Hippocampal formation (tissue), 2 donors: ENCODE measurements at places on chromosomes 2 and 18.

- no peak for DNase-seq
Measured at GRCh38 chr2:136377423-136378382, 259.8 kb upstream of the CXCR4 start.

DNA sequence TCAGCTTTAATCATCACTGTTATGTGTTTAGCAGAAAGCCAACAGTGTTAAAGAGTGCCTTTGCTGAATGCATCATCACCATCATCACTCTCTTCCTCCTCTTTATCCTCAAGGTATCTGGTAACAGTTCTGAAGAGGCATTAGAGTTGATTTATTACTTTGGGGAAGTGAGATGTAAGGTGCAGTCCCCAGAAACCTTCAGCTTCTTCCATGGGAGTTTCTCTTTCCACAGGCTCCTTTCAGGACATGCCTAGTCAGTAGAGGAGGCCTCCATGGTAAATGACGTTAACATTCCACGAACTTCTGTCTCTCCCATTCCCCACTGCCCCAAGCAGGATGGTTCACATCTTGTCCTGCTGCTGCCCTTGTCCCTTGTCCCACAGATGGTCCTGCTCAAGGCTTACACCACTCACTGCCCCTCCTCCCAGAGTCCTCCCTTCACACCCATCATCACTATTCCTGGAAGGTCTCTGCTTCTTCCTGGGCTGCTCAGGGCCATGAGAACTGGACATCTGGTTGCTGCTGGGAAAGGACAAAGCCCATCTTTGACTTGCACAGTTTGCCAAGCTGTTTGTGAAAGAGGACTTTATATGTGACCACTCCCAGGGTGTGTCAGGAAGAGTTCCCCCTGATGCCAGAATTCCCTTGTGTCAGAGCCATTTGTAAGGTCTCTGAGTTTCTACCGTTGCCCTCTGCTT, 5.3 kb upstream of the REG1A start:
- DNase-seq, result no peak

GRCh38 chr2:170711196-170711773, 3.9 kb upstream of the SP5 start:
- DNase-seq, result no peak

DNA sequence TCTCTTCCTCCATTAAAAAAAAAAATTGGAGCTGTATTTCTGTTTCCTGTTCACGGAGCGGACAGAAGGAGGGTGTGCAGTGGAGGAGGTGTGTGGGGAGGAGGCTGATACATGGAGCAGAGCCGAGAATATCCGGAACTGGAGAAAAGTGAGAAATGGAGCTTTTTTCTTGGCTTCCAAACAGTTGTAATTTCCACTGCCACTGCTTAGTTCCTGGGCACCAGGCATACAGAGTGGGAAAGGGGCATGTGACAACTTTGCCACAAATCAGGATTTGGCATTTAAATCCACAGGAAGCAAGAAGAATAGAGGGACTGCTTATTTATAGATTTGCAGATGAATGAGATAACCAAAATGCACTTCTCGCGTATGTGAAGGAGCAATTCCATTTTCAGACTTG, 71.2 kb downstream of the BCL11A start:
- DNase-seq, result peak; percentile 40

DNA sequence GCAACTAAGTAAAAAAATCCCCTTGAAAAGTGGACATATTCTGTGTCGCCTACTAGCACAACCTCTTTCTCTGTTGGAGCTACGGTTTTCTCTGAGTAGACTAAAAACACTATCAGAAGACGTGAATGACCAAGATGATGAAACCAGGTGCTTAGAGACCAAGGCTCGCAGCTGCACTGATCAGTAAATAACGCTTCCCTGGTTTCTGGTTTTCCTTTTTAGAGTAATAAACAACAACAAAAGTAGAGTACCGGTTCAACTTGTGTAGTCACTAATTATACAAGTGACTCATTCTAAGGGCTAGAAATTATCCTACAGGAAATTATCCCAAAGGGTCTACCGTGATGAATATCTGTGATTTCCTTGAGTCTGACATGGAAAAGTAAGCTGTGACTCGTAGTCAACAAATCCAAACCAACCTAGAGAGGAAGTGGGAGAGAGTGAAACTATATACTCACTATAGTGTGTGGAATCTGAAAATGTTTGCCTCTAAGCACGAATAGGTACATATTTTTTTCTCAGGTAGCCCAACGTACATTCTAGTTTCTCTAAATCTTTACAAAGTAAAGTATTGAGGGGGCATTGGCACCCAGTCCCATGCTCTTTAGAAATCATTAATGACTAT, 17.8 kb downstream of the RASGRP3 start:
- no peak for DNase-seq

GRCh38 chr2:214628091-214628490, 181.4 kb downstream of the BARD1 start:
- DNase-seq, result no peak

DNA sequence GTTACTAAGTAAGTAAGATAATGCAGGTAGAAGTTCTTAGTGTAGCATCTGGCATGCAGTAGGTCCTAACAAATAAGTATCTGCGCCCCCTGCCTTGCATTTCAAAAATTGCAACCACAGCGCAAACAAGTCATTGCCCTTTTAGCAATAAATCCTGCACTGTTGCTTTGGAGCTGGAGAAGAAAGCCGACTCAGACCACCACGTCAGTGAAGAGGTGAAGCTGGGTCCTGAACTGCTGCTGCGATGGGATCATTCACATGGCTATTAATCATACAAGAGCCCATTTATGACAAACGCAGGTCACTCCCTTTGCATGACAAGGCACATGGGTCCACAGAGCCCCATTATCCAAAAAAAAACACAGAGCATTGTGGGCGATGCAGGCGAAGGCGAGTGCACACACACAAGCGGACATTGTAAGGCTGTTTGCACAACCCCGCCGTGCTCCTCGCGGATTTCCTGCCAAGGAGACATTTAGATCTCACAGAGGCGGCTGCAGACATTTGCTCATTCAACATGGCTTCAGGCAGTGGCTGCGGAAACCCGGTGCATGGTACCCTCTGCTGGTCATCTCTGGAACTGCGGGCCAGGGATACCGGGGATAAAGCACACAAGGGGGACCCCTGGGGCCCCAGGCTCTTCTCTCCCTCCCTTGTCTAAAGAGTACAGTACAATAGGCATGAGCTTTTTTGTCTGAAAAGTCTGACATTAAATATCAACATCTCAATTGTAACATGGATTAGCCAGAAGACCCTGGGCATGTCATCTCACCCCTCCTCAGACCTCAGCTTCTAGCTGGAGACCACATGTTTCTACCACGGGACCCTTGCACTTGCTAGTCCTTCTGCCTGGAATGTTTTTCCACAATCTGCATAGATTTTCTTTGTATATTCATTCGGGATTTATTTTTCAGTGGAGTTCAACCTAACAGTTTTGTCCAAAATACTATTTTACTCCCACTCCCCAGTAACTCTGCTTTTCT, 56.7 kb downstream of the CYRIA start:
- DNase-seq, result peak; percentile 81

DNA sequence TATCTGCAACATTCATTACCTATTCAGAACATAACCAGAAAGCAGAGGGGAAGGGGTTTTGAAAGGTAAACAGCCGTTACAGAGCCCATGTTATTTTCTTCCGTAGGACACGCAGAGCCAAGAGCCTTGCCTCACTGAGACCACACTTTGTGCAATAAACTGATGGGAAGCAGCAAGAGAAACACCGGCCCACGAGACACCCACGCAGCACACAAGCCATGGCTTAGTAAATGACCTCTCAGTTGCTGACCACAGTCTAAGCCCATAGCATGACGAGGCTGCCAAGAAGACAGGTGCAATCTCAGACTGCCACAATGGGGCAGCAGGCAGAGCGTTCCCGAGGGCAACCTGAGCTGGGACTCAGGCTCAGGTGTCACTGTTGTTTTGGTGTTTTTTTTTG, 59.6 kb downstream of the CABYR start:
- DNase-seq, result no peak

GRCh38 chr2:71129114-71129901, 721 bp downstream of the MCEE start:
- DNase-seq, result no peak

- DNase-seq, result no peak
Measured at GRCh38 chr2:974054-974453, 23.4 kb downstream of the SNTG2 start.

DNA sequence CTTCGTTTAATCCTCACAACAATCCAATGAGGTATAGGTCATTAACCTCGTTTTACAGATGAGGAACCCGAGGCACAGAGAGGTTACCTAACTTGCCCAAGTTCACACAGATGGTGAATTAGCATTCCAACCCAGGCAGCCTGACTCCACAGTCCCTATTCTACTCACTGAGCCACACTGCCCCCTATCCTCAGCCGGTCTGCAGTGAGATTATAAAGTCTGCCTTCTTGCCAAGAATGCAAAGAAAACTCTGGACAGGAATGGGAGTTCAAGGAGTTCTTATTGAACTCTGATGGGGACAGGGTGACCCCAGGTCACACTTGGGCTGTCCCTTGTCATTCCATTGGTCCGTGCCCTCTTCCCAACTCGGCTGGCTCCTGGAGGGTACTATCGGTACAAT, 118.1 kb upstream of the MSH6 start:
- DNase-seq, result no peak

- peak; percentile 1 for DNase-seq
Measured at GRCh38 chr2:135258193-135258592, 206.1 kb downstream of the RAB3GAP1 start.

DNA sequence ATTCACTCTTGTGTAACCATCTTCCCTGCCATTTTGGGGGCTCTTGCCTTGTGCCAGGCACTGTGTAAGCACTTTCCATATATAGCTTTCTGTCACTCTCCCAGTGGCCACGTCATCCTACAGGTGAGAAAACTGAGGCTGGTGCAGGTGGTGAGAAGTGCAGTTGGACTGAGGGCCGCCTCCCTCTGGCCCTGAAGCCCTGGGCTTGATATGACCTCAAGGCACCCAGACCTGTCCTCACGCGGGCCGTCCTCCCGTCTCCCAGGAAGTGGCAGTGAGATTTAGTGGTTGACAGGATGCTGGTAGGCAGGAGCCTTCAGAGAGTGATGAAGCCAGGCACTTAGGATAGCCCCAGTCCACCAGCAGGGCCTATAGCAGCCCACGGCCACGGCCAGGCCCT, 30.5 kb downstream of the MAL start:
- no peak for DNase-seq

DNA sequence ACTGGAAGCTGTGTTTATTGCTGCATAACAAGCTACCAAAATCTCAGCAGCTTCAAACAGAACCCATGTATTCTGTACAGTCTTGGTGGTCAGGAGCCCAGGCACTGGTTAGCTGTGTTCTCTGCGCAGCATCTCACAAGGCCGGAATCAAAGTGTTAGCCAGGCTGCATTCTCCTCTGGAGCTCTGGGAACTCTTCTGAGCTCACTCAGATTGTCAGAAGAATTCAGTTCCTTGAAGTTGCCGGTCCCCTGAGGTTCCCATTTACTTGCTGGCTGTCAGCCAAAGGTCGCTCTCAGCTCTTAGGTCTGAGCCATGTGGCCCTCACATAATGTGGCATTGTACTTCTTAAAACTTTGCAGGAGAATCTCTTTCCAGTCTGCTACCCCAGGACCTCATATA, 123.6 kb upstream of the SMIM21 start:
- no peak for DNase-seq

DNA sequence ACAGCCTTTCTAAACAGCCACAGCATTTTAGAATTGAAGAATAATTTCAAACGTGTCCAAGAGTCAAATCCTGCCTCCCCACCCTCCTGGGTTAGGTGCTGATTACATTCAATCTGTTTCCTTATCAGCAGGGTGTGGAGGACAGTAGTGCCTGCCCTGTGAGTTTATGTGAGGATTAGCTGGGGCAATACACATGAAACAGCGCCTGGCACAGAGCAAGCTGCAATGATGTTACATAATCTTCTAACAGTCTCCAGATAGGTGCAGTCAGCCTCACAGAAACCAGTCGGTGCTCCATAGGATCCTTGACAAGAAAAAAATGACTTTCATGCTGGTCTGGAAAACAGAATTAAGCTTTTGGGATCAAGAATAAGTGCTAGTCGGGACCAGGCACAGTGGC, 91.7 kb upstream of the ITGA6 start:
- no peak for DNase-seq

GRCh38 chr2:120301284-120301683, 44.7 kb upstream of the INHBB start:
- DNase-seq, result no peak

GRCh38 chr2:42268528-42269151, 92.4 kb downstream of the COX7A2L start:
- DNase-seq, result no peak

DNA sequence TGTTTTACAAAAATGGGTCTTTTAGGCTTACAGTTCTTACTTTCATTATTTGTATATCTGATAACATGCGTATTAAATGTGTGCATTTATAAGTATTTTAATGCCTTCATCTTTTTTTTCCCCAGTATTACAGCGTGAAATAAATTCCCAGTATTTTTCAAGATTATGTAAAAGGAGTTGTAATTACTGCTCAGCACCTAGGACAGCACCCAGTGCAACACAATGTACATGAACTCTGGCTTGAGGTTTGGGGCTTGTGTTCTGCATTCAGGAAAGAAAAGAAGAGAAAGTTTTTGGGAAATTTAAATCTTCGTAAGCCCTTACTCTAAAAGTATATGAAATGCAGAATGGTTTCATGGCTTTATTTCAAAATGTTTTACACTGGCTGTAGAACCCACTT, 16.7 kb downstream of the ZNF638 start:
- no peak for DNase-seq

GRCh38 chr2:197306024-197306695, 4.4 kb downstream of the ANKRD44 start:
- no peak for DNase-seq

GRCh38 chr2:121866789-121867188, 111.3 kb downstream of the TSN start:
- no peak for DNase-seq

DNA sequence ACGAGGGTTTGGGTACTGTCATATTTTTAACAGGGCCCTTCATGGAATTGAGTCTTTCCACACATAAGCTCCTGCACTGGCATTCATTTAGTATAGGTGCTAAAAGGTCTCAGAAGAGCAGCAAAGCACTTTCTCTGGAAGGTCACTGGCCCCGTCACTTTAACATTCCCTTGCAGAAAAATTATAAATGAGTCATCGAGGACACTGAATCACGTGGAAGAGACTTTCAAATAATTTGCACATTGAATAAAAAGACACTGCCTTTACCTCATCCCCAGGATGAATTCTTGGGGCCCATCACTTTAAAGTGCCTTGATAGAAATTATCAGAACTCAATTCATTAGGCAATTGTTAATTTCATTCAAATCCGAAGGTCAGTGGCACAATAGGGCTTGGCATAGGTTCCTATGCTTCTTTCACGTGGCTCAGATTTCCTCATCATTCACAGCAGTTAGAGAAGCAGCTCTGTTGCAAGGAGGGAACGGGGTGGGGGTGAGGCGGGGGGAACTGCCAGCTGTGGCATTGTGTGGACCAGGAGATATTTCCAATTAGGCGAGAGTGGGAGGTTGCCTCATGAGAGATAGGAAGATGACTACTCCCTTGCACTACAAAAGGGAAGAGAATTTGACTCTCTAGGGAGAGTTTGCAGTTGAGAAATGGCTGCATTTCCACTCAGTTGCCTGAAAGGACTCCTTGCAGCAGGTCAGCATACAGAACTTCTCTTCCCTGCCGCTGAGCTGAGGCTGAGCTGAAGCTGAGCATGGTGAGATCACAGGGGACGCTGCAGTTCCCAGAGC, 86.3 kb upstream of the NPAS2 start:
- DNase-seq, result no peak
